ENCODE measurements at places on chromosomes 2 and 18.

DNA sequence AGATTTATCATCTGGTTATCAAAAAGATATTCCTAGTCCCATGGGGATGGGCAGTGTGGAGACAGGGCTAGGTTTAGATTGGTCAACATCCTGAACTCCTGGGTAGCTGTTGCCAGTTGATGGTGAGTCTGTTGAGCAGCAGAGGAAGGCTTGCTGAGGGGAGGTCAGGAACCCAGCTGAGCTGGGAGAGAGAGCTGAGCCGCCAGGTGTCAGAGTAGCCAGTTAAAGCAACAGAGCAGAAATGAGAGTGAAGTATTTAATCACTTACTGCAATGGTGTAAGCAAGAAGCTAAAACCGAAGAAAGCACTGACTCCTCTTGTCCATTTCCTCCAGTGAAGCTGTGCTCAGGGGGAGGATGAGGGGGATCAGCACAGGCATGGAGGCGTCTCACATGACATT is 29.6 kb downstream of the SMYD1 start:
- no peak overlapping the region for H3K4me3 ChIP-seq
- H3K36me3 ChIP-seq, result no peaks in the 10 kb centered on the region
- no peak for DNase-seq
- H3K4me1 ChIP-seq, result peaks cover 4% of the 10 kb centered on the region
- no peak overlapping the region for H3K27ac ChIP-seq
- H3K27me3 ChIP-seq, result no peaks in the 10 kb centered on the region

- H3K4me1 ChIP-seq, result peaks cover 21% of the 10 kb centered on the region
- no peaks in the 10 kb centered on the region for H3K36me3 ChIP-seq
- H3K4me3 ChIP-seq, result no peak overlapping the region
- peak overlapping the region; percentile 82 for H3K27ac ChIP-seq
- H3K27me3 ChIP-seq, result no peaks in the 10 kb centered on the region
These were observed 5.7 kb upstream of the NOSTRIN start for GRCh38 chr2:168796583-168797285.

DNA sequence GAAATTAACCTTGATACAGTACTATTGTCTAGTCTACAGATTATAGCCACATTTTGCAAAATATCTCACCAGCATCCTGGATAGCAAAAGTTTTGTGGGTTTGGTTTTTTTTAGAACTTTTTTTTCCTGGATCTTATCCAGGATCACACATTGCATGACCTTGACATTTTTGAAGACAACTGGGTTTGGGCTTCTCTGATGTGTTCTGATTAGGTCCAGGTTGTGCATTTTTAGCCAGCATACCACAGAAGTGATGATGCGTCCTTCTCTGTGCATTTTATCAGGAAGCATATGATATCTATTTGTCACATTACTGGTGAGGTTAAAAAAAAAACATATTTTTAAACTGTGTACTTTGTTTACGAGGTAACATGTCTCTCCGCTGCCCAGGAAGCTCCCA is 221.0 kb upstream of the OSR1 start:
- no peaks in the 10 kb centered on the region for H3K36me3 ChIP-seq
- no peaks in the 10 kb centered on the region for H3K27me3 ChIP-seq
- DNase-seq, result no peak
- no peak overlapping the region for H3K4me3 ChIP-seq

DNA sequence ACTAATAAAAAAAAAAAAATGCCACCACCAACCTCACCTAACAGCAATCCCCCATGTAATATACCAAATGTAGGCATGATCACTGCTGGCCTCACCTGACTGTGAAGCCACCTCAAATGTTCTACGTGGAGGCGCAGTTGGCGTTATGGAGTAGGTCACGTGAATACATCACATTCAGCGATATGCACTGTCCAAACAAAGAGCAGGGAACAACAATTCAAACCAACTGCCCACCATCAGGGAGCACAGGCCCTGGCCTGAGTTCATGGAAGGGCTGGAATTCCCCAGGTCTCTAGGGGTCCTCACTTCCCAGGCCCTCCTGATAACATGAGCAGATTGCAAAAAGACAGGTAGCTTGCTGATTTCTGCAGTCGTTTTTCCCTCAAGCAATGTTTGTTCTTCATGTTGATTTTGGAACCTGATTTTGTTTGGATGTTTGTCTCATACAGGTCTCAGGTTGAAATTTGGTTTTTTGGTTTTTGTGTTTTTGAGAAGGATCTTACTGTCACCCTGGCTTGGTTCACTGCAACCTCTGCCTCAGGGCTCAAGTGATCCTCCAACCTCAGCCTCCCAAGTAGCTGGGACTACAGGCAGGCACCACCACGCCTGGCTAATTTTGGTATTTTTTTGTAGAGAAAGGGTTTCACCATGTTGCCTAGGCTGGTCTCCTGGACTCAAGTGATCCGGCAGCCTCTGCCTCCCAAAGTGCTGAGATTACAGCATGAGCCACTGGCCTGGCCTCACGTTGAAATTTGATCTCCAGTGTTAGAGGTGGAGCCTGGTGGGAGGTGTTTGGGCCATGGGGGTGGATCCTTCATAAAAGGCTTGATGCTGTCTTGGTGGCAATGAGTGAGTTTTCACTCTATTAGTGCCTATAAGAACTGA is 15.5 kb downstream of the TBC1D8 start:
- no peaks in the 10 kb centered on the region for H3K36me3 ChIP-seq
- H3K4me3 ChIP-seq, result no peak overlapping the region
- H3K27ac ChIP-seq, result no peak overlapping the region

GRCh38 chr2:181036848-181037603 is 56.6 kb downstream of the UBE2E3 start:
- H3K4me3 ChIP-seq, result no peak overlapping the region
- H3K27ac ChIP-seq, result no peak overlapping the region
- no peaks in the 10 kb centered on the region for H3K36me3 ChIP-seq

DNA sequence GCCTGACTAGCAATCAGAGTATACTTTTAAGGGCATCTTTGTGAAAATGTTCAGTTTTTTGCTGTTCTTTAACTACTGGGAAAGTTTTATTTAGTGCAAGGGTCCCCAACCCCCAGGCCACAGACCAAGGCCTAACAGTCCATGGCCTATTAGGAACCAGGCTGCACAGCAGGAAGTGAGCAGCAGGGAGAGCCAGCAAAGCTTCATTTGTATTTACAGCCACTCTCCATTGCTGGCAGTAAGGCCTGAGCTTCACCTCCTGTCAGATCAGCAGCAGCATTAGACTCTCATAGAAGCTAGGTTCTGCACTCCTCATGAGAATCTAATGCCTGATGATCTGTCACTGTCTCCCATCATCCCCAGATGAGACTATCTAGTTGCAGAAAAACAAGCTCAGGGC is 17.1 kb upstream of the NR4A2 start:
- H3K27me3 ChIP-seq, result no peaks in the 10 kb centered on the region
- H3K4me1 ChIP-seq, result no peaks in the 10 kb centered on the region
- H3K27ac ChIP-seq, result no peak overlapping the region

Data from K562 (cell line).